Osteoblast (primary cell): ENCODE measurements at places on chromosomes 2 and 18. TPM values are rescaled to one million over a fixed set of nuclear protein-coding genes. Genes with fewer than 3 reads are reported as not detected.

CXCR1 gene
- total RNA-seq = not detected in 2 replicates

REG1B gene
- not detected in 2 replicates for total RNA-seq

LOXL3 gene
- 64.8 and 97.4 TPM in 2 replicates for total RNA-seq

DNA sequence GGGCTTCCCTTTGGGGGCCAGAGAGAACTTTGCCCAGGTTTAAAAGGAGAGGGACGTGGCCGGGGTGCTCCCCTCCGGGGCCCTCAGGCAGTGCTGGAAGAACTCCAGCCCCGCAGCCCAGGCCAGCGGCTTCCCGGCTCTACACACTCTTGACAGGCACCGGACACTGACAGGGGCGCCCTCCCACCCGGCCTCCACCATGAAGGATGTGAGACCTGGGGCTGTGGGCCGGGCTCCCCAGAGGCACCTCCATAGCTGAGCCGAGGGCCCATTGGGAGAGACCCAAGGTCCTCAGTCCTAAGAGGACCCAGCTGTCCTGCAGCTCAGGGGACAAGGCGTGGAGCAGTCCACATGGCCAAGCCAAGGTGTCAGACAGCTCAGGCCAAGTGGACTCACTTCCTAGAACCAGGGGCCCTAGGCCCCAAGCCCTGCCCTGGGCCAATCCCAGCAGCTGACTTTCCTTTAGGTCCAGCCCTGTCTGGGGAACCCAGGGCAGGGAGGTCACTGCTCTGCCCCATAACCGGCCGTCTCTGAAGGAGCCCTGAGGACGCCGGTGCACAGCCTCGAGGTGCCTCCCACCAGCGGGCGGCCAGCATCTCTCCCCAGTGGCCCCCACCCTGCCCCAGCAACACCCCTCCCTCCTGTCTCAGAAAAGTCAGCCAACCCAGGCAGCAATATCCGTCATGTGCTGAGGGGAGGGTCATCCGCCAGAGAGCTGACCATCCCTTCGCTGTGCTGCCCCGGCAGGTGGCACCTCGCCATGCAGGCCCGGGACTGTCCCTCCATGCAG is 51.8 kb downstream of the BIN1 start:
- DNase-seq = peak; percentile 80

DNA sequence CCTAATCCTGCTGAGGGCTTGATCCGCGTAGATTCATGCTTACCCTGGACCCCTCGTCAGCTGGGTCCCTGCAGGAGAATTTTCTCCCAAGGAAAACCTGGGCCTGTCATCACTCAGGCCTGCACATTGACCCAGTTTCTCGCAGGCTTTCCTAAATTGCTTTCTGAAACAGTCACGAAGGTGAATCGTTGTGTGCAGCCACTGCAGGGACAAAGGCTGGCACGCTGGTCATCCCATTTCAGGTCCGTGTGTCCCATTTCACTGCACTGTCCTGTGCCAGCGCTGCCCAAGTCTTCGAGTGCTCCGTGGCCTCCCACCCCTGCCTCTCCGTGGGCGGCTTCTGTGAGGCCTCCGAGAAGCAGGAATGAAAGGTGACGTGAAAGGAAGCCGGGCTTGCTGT is 62.8 kb upstream of the YWHAQ start:
- no peak for DNase-seq

DNA sequence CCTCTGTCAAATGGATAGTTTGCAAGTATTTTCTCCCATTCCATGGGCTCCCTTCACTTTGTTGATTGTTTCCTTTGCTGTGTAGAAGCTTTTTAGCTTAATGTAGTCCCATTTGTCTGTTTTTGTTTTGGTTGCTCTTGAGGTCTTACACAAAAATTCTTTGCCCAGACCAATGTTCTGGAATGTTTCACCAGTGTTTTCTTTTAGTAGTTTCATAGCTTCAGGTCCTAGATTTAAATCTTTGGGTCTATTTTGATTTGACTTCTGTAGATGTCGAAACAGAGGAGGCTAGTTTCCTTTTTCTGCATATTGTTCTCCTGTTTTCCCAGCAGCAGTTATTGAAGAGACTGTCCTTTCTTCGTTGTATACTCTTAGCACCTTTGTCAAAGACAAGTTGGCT is 351.6 kb downstream of the PTPRM start:
- DNase-seq = no peak

- DNase-seq = no peak
Observed at GRCh38 chr2:39919511-39920306, 140.7 kb upstream of the THUMPD2 start.

- DNase-seq = no peak
Observed at GRCh38 chr18:35467624-35468016, 30.1 kb downstream of the INO80C start.
